Stimulated activated naive CD8-positive, alpha-beta T cell treated with anti-CD3 and anti-CD28 coated beads, Interleukin-15, amount 100 ng/mL, for 72 hours (primary cell): ENCODE measurements at places on chromosomes 1 and 21.

- no peak for DNase-seq
Measured at GRCh38 chr1:107058245-107059032, 2.0 kb downstream of the PRMT6 start.

DNA sequence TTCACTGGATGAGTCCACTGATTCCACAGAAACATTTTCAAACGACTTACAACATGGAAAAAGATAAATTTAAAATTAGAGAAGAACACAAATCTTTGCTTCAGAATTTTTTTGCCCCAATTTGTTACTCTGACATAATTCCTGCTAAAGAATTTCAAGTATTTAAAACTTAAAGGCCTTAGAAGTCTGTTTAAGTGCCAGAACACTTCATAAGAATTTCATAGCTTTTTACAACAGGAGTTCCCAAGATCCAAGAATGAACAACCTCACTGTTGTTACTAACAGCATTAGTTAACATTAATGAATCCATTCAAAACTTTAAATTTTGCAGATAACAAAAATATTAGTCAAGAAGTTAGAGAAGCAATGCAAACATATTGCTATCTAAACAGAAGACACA is 31.7 kb downstream of the ARHGAP29 start:
- no peak for DNase-seq

- peak; percentile 32 for DNase-seq
Measured at GRCh38 chr1:16073490-16074119, at the start of gene FAM131C. FAM131C (minus strand) TSS chr1:16073651; CDS start chr1:16073442, 209 bp downstream.

GRCh38 chr1:90143591-90143990 is 148.7 kb downstream of the ZNF326 start:
- no peak for DNase-seq

GRCh38 chr1:21312407-21312992 is 22.2 kb upstream of the ECE1 start:
- no peak for DNase-seq

GRCh38 chr1:46767649-46768282 is 31.1 kb upstream of the CYP4B1 start:
- DNase-seq, result no peak

DNA sequence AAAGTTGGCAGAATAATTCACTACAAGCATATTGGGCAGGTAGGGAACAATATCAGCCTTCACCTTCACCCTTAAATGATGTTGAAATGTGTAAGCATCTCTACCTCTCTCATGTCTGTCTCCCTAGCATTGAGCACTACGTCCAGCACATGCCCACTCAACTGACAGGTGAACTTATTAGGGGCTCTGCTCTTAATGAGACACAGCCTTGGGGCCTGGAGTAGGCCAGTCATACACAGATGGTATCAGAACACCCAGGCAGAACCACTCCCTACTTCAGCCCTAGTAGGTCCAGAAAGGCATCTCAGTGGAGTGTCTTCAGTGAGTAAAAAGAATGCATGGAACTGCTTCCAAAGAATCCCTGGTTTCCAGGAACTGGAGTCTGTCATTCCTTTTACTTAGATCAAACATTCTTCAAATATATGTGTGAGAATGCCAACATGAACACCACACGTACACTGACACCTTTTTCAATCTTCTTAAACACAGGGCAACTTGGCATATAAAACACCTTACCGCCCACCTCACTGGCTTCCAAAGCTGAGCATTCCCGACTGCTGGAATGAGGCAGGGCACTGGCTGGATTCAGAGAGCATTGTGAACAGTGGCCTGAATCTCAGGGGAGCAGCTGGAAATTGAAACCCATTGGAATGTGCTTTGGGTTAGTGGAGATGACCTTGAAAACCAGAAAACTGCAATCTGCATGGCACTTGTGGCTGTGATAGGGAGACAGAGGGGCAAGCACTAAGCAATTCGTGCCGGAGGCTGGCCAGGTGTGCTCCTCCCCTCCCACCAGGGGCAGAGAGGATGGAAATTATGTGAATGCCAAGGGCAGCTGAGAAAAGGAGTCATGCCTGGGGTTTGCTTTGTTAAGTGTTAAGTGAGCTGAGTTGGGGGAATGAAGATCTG is 24.2 kb upstream of the HSD3B1 start:
- no peak for DNase-seq

- DNase-seq, result no peak
Measured at GRCh38 chr1:59350521-59350920, 53.6 kb downstream of the FGGY start.

DNA sequence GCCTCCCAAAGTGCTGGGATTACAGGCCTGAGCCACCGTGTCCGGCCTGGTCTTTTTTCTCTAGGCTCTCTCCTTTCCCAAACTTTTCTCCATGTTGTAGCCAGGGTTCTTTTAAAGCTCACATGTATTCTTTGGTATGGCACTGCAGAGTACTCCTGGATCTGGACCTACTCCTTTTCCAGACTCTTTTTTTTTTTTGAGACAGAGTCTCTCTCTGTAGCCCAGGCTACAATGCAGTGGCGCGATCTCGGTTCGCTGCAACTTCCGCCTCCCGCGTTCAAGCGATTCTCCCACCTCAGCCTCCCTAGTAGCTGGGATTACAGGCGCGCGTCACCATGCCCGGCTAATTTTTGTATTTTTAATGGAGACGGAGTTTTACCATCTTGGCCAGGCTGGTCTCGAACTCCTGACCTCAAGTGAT is 602 bp upstream of the MED18 start:
- DNase-seq, result no peak

DNA sequence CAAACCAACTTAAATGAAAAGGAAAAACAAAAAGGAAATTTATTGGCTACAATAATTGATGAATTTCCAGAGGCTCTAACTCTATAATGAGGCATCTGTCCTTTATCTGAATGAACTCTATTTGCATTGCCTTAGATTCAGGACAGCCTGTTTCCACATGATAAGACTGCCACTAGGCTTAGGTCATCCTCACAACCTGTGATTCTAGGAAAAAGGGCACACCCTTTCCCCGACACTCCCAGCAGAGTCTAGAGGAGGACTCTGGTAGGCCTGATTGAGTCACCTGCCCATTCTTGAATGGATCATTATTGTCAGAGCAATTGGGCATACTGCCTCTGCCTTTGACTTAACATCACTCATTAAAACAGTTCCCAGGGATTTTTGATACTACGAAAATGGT is 262.8 kb downstream of the TPR start:
- no peak for DNase-seq

GRCh38 chr1:29500651-29501050 is 264.3 kb downstream of the PTPRU start:
- no peak for DNase-seq

GRCh38 chr1:179002552-179003345 is 22.9 kb upstream of the FAM20B start:
- DNase-seq, result peak; percentile 74
